ENCODE measurements at places on chromosomes 4 and X. TPM values are rescaled to one million over a fixed set of nuclear protein-coding genes. Genes with fewer than 3 reads are reported as not detected.

The FGFRL1 gene
- 7.6 TPM for total RNA-seq

The ETDA gene
- not detected for total RNA-seq

The CLTRN gene
- 0.59 TPM for total RNA-seq

DNA sequence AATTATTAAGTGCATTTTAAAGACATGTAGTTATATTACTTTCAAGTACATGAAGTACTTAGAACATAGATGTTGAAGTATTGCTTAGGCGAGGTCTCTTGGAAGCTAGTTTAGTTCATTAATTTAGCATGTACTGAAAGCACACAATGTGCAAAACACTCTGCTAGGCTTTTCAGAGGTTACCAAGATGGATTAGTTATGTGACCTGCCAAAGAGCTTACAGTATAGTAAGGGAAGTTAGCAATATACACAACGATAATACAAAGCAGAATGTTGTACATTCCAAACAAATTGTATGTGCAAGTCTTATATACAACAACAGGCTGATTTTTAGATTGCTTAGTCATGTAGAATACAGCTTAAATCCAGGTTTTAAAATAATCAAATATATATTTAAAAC, 118.5 kb upstream of the NRK start:
- DNase-seq = no peak

GRCh38 chrX:151970027-151970426, 4.4 kb downstream of the GABRE start:
- DNase-seq = no peak

DNA sequence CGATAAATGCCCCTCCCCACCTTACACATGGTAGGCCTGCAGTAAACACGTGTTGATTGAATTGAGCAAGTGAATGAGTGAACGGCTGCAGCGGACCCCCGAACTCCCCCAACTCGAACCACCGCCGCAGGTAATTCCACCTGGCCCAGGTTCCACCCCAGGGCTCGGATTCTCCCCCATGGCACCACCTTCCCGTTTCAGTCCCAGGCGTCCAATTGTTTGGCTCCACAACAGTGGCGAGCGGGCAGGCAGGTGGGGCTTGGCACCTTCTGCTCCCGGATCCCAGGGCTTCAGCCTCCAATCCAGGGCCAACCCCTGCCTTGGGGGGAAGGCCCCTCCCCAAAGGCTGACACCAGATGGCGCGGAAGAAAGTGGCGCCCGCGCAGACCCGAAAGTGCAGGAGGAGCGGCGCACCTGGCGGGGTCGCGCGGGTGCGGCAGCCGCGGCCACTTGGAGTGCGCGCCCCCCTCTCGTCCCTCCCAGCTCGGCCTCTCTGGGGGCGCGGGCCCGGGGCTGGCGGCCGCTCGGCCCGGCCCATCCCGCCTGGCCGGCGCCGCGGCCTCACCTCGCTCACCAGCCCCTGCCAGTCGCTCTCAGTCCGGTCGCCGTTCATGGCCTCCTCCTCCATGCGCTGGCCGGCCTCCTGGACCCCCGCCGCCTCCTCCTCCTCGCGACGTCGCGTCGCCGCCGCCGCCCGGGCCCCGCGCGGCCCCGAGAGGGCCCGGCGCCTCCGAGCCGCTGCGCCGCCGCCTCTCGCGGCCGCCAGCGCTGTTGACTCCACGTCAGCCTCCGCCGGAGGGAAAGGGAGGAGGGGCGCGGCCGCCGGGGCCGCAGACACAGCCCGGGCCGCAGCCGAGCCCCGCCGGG, at the start of gene CCDC149:
Gene CCDC149 (minus strand): TSS at position 791 of the 867 bp plus-strand sequence. CDS start 178 bp downstream, at position 613.
- DNase-seq = no peak

DNA sequence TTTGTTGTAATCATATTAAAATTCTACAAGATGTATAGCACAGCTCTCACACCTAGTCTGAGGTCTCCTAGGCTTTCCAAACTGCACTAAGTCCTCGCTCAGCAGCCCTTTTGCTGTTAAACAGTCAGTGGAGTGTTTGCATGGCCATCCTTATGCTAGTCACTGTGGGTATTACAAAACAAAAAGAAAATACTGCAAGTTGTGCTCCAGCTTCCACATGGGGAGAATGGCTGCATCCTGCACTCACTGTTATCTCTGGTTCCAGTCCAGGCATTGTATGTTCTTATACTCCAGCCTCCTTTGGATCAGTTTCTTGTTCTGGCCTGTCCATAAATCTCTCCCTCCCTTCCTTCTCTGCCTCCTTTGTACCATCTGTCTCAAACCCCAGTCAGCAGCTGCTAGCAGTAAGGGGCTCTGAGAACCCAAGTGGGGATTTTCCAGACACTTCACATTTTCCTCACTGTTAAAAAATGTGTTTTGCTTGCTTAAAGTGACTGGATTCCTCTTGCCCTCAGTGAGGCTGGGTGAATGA, 38.5 kb upstream of the BMP15 start:
- no peak for DNase-seq

DNA sequence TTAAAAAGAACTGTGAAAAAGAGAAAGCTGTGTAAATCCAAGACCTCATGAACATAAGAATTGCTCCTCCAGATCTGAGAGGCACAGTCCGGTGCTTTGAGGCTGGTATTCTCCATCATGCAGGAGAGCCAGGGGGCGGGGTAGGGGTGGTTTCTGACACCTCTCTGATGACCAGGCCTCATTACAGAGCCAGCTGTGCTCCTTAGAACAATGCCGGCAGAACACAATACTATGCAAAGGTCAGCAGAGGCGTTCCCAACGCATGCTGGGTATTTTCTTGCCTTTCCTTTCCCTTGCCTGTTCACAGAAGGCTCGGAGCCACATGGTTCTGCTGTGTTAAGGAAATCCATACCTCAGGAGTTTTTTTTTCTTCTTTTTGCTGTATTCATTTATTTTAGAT, 91.2 kb upstream of the SOD3 start:
- no peak for DNase-seq

GRCh38 chrX:3384327-3384726, 37.9 kb upstream of the MXRA5 start:
- no peak for DNase-seq

- DNase-seq = no peak
These were observed 969.1 kb upstream of the PCDH10 start for GRCh38 chr4:132180020-132180427.

DNA sequence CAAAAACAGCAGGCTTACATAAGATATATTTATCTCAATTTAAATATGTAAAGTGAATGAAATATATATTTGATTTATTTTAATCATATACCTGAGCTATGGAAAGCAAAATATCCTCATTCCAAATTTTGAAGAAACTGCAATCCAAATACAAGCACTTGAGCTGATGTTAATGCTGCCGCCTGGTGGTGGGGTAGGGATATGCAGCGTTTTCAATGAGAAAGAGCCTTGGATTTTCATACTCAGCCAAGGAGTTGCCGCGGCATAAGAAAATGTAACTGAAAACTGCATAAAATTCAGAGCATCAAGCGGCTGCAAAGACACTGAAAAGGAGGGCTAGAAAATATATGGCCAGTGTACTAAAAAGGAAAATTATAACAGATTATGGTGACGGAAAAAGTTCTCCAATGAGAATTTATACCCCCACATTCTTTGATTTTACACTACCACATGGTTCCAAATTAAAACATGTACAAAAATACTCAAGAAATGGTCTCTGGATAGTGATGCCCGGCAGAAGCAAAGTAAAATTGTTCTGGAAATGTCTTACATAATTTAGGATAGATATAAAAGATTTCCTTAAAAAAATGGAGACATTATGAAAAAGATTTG, 660.3 kb upstream of the PITX2 start:
- DNase-seq = peak; percentile 64

DNA sequence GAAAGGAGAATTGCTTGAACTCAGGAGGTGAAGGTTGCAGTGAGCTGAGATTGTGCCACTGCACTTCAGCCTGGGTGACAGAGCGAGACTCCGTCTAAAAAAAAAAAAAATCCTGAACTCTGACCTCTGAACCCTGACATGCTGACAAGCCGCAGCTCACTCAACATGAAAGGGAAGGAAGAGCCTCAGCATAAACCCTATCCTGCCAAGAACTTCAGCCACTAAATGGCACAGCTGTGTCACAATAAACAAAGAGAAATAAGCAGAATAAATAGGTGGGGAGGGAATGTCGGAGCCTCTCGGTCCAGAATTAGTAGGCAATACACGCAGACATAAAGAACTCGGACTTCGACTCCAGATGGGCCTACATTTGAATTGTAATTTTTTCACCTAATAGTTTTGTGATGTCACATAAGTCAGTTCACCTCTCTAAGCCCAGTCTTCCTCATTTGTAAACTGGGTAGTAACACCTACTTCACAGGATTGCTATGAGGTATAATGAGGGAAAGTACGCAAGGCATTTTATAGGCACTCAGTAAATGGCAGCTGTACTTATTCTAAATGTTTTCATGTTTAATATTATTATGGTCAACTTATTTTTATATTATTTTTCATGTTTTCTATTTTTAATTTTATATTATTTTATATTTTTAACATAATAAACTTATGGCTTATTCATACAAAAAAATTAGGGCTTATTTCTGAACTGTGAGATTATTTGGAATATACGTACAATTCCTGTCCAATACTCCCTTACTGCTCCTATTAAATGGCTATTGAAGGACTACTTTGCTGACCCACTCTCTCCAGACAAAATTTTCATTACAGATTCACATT, 243.4 kb downstream of the SCFD2 start:
- DNase-seq = no peak
